Activated T-cell treated with anti-CD3 and anti-CD28 coated beads for 1 hour (primary cell): ENCODE measurements at places on chromosomes 7 and 10.

- no peak for DNase-seq
Measured at GRCh38 chr10:73997461-73997786, 492 bp upstream of the VCL start.

DNA sequence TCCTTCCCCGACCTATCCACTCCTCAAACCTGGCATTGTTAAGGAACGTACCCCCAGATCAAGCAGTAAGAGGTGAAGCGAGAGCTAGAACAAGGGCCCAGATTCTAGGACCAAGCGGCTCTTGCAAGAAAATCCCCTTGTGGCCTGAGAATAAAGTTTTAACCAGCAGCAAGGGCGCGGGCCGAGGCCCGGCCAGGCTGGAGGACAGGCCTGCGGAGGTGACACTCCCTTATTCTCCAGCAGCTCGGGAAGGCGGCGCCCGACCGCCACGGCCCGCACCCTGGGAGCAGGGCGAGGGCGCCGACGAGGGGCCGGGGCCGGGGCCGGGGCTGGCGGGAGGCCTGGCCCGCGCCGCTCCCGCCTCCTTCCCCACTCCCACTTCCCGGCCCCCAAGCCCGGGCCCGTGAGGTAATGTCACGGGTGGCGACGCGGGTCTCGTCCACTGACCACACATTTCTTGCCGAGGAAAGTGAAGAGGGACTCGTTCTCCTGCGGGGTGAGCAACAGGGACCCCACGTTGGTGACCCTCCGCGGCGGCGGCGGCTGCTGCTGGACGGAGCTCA is 551 bp downstream of the WASL start:
- DNase-seq = peak; percentile 0

DNA sequence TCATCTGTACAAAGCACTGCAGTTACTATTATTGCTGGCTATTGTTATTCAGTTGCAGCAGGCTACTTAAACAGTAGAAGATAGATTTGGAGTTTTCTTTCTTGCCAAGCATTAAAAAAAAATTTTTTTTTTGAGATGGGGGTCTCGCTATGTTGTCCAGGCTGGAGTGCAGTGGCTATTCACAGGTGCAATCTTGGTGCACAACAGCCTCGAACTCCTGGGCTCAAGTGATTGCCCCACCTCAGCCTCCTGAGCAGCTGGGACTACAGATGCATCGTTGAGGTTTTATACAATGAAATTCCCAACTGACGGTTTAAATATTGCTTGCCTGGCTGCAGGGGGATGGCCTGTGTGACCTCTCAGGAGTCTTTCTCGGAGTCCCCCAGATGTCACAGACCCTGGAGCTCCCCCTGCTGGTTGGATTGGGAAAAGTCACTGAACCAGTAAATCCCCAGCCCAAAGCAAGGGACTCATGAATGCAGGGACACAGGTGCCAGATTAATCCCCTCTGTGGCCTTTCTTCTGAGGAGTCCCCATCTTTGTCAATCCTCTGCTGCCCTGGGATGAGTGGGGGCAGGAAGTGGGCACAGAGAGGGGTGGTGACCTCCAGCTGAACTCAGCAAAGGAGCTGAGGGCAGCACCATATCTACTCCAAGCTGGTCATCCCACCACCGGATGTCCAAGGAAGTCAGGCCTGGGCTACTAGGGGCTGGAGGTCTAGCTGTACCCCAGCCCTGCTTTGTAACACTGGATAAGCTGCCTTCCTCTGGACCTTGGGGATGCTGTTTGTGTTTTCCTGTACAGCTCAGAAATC is 149.6 kb downstream of the C10orf105 start:
- DNase-seq = peak; percentile 79

DNA sequence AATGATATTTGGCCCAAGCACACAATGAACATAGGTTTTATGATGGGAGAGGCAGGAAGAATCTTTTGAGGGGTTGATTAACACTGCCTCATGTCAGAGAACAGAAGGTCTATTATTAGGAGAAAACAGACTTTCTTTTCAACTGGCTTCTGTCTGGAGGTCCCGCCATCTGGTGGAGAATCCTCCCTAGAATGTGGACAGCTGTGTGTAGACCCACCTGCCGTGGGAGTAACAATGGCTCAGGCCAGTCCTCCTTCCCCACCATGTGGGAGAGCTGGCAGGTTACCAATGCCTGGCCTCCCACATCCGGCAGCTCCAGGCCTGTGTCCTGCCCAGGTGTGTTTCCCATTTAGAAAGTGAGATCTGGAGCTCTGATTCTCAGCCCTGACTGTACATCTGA is 70.4 kb upstream of the AOAH start:
- DNase-seq = no peak

DNA sequence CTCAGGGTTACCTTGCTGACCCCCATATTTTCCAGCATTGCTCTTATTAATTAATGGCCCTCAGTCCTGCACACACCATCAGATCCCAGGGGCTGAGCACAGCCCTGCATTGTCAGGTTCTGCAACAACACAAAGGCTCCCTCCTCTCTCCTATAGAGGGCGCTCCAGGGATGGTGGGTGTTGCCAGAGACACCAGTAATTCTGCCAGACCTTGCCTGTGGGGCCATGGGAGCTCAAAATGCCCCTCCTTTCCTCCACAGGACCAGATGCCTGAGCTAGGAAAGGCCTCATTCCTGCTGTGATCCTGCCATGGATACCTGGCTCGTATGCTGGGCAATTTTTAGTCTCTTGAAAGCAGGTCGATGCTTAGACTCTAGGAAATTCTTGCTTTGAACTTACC is 42.8 kb upstream of the PRSS58 start:
- DNase-seq = no peak

GRCh38 chr7:100582041-100582579 is 3.8 kb downstream of the LRCH4 start:
- no peak for DNase-seq

- no peak for DNase-seq
Measured at GRCh38 chr10:131979821-131980270, 1.9 kb downstream of the BNIP3 start.

DNA sequence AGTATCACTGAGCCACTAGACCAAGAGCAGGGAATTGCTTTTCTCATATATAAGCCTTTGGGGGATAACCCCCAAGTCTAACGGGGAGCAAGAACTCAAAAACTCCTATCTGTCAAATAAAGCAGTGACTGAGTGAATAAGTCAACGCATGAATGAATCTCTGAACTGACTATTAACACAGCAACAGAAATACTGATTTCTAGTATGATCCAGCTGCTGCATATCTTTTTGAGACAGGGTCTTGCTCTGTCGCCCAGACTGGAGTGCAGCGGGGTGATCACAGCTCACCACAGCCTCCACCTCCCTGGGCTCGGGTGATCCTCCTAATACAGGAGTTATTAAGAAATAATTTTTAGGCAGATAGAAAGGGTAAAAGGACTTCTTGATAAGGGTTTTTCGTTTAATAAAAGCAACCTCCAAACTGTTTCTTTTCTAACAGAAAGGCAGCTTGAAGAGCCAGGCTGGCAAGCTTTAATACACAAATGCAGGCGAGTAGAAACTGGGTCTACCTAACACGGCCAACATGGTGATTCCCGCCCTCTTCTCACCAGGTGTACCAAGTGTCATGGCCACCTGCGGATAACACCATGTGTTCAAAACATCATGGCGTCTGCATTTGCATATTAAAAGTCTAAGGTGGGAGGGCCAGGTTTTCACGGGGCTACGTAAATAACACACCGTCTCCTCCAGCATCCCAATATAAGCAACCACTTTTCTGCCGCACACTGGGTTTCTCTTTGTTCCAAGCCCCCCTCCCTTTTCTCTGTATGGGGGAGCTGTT is 631.9 kb downstream of the PARD3 start:
- no peak for DNase-seq

DNA sequence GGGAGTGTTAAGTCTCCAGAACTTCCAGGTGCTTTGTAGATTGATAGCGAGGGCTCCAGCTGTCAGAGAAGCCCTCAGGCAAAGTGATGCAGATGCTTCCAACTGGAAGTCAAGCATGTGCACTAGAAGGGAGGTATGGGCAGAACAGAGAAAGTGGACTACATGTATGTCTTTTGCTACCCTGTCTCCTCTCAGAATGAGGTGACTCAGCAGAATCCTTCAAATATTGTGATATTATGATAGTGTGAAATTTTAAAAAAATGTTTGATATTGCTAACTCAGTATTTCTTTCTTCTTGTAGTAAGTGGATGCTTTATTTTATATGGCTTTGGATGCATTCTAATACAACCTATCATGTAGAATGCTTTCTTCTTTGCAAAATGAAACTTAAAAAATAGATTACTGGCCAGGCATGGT is 138.9 kb upstream of the SVIL start:
- no peak for DNase-seq

DNA sequence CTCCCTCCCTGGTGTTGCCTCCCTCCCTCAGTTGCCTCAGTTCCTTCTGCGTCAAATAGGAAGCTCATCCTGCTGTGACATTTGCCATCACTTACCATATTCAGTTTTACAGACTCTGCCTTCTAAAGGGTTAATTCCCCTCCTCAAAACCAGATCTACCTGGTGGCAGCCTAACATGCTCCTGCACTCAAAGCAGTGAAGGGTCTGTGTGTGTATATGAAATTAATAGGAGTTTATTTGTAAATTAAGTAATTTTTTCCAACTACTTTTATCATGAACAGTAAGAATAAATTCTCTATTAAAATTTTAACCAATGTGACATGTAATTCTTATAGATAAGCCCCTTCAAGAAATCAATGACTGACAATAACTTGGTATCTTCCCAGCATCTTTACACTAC is 158.6 kb upstream of the INSYN2A start:
- DNase-seq = no peak

- DNase-seq = no peak
Measured at GRCh38 chr7:150520145-150520544, 5.5 kb downstream of the GIMAP7 start.

- no peak for DNase-seq
Measured at GRCh38 chr10:11673346-11674280, 62.2 kb upstream of the USP6NL start.

DNA sequence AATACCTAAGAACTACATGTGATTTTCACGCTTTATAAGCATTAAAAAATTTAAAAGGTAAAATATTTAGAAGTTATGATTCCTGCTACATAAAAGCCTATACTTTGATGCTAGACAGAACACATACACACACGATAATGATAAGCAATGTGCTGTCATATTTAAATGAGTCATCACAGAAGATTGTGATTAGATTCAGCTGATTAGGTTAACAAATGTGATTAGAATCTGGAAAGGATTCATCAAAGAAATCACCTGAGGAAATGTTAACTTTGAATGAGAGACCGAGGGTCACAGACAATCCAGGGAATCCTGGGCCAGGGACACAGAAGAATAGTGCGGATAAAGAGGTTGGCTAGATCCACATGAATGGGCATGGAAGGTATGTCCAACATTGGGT is 42.0 kb upstream of the CYP2C18 start:
- DNase-seq = no peak

- no peak for DNase-seq
Measured at GRCh38 chr10:125097409-125098070, 62.8 kb downstream of the CTBP2 start.

- no peak for DNase-seq
Measured at GRCh38 chr10:22984066-22984465, 56.2 kb downstream of the ARMC3 start.

DNA sequence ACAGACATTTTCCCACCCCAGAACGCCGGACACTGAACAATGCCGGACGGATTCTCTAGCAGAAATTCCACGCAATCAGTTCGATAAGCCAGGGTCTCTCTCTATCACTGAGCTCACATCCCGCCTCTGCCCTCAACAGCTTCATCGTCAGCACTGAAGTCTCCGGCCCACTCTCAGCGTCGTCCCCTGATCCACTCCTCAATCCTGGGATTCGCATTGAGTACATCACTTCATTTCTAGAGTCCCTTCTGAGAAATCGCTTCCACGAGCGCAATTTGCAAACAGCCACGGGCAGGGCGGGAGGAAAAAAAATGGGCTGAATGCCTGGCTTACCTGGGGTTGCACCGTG is 365 bp downstream of the YME1L1 start:
- no peak for DNase-seq

DNA sequence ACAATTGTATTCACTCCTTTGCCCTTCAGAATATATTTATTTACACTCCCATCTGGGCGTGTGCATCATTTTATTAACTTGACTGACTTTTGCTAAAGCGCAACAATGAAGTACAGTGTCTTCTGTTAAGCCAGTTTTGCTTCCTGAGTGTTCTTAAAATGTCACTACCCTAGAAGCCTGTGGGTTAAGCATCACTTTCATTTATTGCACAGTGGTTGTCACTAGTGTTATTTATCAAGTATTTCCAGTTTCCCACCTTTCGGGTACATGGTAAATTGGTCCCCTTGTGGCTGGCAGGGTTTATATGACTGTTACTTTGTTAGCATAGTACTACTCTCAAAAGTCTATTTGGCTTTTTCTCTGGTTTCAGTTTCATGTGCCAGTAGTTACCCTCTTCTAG is 3.3 kb downstream of the HILPDA start:
- DNase-seq = no peak

- DNase-seq = no peak
Measured at GRCh38 chr10:48439581-48440041, 133.1 kb downstream of the MAPK8 start.

- DNase-seq = no peak
Measured at GRCh38 chr10:121900443-121901174, 27.2 kb downstream of the ATE1 start.

- no peak for DNase-seq
Measured at GRCh38 chr10:98516352-98516751, 69.6 kb upstream of the HPS1 start.

- DNase-seq = no peak
Measured at GRCh38 chr10:115164220-115164619, 71.1 kb downstream of the ATRNL1 start.

GRCh38 chr7:93117852-93118530 is at the start of gene SAMD9:
SAMD9 (minus strand) TSS chr7:93117979; CDS start chr7:93106097, 11,882 bp downstream.
- peak; percentile 13 for DNase-seq

GRCh38 chr7:43698460-43699255 is 30.7 kb downstream of the COA1 start:
- DNase-seq = no peak

DNA sequence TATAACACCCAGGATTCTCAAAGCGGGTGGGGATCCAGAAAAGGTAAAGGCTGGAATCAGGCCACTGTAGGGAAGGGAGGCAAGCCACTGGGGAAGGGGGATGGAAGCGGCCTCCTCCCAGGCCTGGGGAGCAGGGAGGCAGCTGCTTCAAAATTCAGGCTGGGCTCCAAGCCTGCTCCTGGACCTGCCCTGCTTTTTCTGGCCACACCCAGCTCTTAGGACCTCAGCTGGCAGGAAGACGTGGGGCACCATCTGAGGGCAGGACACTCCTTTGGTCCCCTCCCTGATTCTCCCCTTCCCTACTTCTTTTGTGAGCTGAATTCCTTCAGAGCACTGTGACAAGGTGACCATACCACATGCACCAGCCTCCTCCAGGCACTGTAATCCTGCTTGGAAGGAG is 4.6 kb upstream of the LBX1 start:
- no peak for DNase-seq

DNA sequence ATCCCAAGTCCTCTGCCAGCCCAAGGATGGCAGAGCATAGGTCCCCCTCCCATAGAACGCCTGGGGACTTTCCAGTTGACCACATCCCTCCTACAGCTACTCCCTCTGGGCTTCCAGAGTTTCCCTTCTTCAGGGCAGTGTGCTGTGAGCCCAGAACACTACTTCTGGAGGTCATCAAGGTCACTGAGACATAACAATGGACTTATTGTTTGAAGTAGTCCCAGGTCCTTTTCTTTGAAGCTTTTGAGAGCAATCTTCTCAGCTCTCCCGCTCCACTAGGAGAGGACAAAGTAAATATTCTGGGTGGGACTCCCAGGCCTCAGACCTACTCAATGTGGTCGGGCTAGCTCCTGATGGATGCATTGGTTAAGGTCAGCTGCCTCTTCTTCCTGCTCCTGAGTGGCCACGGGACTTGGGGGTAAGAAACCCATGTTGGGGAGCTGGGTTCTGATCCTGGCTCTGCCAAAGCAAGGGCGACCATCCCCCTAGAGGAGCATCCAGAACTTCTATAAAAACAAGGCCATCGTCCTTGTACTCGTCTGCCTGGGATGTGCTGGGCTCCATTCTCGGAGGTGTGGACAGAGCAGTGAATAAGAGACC is 83.5 kb upstream of the DDC start:
- DNase-seq = no peak
